ENCODE measurements at places on chromosomes 7 and 10.

DNA sequence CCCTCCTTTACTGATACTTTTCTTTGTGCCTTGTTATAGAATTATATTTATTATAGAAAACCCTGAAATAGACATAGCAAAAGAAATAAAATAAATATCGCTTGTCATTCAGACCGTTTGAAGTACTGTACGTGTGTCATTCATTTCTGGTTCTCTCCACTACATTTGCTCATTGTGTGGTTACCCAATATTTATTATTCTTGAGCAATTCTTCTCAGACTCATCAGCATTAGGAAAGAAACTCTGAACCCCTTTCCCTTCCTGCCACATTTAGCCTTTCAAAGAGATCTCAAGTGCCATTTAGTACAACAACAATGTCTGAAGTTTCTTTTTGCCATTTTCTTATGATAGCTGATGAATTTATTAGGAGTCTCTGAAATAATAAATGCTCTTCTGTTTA, 154.1 kb downstream of the KIAA1217 start:
- DNase-seq, result no peak

DNA sequence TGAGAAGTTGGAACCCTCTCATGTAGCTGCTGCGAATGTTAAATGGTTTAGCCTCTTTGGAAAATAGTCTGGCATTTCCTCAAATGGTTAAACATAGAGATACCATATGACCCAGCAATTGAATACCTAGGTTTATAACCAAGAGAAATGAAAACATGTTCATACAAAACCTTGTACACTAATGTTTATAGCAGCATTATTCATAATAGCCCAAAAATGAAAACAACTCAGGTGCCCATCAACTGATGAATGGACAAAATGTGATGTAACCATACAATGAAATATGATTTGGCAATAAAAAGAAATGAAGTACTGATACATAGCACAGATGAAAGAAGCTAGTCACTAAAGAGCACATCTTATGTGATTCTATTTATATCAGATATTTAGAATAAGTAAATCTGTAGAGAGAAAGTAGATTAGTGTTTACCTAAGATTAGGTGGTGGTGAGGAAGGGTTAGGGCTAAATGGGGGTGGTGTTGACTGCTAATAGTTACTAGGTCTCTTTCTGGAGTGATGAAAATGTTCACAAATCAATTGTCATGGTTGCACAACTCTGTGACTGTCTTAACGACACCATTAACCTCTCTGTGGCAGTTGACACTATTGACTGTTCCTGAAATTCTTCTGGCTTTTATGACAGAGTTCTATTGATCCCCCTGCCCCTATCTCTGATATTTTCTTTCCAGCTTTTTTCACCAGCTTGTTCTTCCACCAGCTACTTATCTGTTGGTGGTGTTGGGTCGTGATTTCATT, 35.2 kb downstream of the VCL start:
- DNase-seq, result no peak

- DNase-seq, result no peak
These were observed 417.9 kb downstream of the IPMK start for GRCh38 chr10:57849691-57850357.

DNA sequence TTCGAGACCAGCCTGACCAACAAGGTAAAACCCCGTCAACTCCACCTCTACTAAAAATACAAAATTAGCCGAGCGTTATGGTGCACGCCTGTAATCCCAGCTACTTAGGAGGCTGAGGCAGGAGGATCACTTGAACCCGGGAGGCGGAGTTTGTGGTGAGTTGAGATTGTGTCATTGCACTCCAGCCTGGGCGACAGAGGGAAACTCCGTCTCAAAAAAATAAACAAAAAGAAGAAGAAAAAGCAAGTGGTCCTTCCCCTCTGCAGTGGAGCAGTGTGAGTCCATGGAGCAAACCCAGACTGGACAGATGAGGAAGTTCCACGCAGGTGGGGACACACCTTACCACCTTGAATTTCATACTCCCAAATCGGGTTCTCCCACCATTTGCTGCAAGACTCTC, 13.1 kb upstream of the SERPINE1 start:
- no peak for DNase-seq

DNA sequence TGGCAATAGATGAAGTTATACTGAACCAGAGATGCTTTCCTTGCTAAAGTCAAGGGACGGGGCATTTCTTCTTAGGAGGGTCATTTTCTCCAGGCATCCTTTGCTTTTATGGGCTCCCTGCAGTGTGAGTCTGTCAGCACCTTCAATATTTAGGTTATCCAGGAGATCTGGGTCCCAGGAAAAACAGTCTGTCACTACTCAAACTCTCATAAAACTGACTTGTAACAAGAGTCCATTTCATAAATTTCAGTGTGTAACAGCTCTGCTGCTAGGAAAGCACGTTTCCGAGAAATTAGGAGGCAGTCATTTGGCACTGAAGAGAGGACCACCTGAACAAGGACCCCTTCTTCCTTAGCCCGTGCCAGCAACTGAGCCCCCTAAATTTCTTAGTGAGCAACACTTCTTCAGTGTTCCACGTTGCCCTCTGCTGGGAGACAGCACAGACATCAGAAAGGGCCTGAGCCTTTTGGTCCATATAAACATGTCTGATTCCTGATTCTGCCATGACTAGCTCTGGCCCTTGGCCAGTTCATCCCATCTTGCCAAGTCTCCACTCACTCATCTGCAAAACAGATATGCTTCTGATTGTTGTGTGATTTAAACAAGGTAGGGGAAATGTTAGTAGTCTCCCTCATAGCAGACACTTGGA, 7.2 kb downstream of the GCC1 start:
- DNase-seq, result no peak

GRCh38 chr7:30642789-30643188, 39.5 kb downstream of the CRHR2 start:
- DNase-seq, result no peak

DNA sequence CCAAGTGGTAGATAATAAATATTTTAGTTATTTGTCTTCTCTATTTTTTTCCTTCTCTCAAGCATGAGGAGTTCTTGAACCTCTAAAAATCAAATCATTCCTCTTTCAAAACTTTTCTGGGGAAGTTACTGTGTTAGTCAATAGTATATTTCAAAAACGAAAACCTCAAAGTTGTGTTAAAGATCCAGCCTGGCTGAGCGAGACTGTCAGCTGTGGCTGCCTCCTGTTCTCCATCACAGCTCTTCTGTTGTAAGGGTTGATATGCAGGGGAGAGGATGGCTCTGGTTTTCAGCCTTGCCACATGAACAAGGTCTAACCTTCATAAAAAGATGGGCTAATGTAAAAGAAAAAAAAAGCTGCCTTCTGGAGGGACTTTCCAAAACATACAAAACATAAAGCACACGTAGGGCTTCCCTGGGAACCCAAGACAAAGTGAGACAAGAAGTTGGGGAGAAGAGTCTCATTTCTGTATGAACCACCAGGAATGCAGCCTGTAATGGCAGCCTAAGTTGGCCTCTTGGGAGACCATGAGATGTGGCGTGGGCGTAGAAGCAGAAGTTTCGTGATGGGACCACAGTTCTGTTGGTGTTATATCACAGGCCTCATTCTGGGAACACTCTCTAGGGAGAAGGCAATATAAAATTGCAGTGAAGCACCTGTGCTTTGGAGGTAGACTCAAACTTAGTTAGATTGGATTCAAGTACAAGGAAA, 77.9 kb upstream of the FHIP2A start:
- no peak for DNase-seq

- no peak for DNase-seq
These were observed 85.7 kb upstream of the AOAH start for GRCh38 chr7:36810032-36810431.

- no peak for DNase-seq
These were observed 4.0 kb upstream of the SLC29A4 start for GRCh38 chr7:5278766-5279165.

DNA sequence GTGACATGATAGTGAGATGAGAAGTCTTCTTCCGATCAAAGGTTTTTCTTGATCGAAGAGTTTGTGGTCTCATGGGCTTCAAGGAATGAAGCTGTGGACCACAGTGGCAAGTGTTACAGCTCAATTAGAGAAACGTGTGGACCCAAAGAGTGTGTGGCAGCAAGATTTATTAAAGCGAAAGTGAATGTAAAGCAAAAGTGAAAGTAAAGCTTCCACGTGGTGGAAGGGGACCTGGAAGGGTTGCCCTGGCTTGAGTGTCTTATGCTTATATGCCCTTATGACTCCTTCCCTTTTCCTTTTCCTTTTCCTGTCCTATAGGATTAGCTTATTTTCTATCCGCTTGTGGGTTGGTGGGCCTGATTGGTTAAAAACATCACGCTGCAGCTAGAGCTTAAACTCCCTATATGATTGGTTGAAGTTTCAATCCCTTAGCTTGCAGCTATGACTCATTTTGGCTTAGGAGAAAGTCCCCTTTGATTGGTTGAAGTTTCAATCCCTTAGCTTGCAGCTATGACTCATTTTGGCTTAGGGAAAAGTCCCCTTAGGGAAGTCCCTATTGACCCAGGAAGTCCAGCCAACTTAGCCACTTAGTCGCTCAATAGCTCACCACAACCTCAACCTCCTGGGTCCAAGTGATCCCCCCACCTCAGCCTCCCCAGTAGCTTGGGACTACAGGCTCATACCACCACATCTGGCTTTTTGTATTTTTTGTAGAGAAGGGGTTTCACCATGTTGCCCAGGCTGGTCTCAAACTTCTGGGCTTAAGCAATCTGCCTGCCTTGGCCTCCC, 34.7 kb downstream of the MRPS24 start:
- DNase-seq, result no peak

- no peak for DNase-seq
These were observed 537.9 kb downstream of the PLXDC2 start for GRCh38 chr10:20354166-20354565.

- no peak for DNase-seq
These were observed 532.6 kb downstream of the TNS3 start for GRCh38 chr7:47049234-47049774.

GRCh38 chr10:17226891-17227303, 1.1 kb upstream of the VIM start:
- no peak for DNase-seq

DNA sequence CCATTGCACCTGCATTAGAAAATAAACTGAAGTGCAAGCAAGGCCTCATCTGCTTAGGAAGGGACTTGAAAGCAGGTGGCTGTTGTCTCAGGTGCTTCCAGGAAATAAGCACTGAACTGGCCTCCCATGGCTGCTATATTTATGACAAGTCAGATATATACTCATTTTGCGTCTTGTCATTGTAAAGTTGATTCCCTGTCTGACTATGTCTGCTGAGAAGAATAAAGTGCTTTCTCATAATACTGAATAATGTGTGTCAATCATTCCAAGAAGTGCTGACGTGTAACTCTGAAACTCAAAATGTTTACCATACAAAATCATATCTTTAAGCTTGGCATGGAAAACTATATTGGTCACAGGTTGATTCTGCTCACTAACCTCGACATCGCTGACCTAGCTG, 44.9 kb upstream of the SVOPL start:
- no peak for DNase-seq

- DNase-seq, result peak; percentile 70
These were observed 108.5 kb upstream of the ANLN start for GRCh38 chr7:36280840-36281812.

DNA sequence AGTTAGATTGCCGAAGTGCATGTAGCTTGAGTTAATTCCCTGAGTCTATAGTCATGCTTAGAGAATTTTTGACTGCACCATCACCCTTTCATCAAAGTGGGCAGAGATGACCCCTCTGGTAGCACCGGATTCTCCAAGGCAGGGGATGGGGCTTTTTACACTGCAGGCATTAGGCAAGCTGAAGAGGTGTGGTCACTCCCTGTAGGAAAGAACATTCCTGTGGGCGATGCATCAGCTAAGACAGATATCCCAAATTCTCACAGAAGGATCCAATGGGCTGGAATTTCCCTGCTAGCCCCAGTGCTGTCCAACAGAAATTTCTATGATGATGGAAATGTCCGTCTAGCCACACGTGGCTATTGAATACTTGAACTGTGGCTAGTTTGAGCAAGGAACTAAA, 118.2 kb downstream of the ADAM12 start:
- DNase-seq, result no peak

DNA sequence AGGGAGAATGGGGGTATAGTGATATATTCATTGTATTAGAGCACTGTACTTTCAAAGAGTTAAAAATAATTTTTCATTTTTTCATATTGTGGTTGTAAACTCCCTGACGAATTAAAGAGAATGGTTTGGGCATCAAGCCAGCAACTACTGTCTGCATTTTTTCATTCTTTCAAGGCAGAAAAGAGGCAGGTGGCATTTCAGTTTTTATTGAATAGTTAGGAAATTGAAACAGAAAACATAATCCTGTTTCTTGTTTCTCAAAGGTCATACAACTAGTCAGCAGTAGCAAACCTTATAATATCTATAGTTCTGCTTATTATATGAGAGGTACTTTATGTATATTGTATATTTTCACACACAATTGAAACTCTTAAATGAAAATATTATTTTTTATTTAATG, 303.9 kb upstream of the KCND2 start:
- no peak for DNase-seq

DNA sequence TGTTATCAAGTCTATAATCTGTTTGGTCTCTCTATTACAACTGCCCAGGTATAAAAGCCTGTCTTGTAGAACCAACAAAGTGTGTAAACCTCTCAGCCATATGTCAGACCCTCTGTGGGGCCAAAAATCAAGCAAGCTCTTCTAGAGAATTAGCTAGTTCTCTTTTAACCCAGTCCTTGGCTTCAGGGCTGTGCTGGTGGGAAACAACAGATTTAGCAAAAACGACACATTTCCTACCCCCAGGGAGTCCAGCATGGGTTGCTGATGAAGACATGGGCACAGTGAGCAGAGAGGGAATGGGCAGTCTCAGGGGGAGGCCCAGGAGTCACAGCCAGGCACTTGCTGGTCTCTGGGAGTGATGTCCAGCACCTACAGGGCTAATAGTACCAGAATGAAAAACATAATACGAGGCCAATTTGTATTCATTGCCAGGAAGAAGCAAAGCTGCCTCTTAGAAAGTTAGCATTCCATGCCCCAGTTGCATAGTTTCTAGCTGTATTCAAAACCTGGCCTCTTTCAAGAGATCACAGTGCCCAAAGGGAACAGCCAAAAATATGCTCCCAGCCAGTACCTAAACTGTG, 80.1 kb downstream of the FRMD4A start:
- no peak for DNase-seq

DNA sequence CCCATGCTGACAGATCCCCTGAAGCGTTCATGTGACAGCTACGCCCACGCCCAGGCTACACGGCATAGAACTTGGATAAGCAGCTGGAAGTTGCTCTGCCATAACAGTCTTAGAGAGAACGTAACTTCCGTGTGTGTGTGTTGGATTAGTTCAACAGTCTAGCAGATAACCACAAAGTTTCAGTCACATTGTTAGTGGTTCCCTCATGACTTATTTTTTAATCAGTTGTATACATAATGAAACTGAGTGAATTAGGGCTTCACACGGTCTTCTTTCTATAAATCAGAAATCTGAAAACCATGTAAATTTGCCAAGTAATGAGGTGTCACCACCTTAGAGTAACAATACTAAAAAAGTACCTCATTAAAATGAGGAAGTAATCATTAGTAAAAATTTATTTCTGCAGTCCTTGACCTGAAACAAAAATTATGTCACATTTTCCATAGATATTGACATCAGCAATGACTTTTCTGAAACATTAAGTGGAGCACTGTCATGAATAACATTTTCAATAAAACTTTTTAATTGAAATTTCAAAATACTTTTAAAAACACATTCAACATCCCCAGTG, 21.7 kb upstream of the MACC1 start:
- DNase-seq, result no peak

GRCh38 chr7:118696879-118697278, 472.4 kb downstream of the ANKRD7 start:
- DNase-seq, result no peak

GRCh38 chr7:74655324-74655723, 2.2 kb upstream of the GTF2I start:
- DNase-seq, result no peak

Data from femur (tissue), 1 donor.